ENCODE measurements at places on chromosomes 16 and 17.

GRCh38 chr16:57186872-57187854 lies 1.0 kb downstream of the RSPRY1 start:
- DNase-seq, result no peak

GRCh38 chr17:42913981-42914617 lies 13.5 kb downstream of the G6PC1 start:
- no peak for DNase-seq

DNA sequence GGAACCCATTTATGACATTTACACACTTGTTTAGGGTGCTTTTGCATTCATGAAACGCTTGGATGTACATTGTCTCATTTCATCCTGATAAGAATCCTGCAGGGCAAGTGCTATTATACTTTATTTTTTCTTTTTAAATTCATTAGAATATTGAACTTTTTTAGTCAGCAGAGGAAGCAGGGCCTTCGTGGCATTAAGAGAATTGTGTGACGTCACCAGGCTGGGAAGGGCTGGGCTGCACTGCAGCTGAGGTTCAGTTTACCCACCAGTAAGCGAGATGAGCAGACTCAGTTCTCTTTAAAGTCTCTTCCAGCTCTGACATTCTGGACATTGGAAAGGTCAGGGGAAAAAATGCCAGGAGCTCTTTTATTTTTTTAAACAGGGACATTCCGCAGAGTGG lies 159.0 kb downstream of the MRM1 start:
- DNase-seq, result no peak

GRCh38 chr17:2749784-2750181 lies 331 bp upstream of the CCDC92B start:
- DNase-seq, result peak; percentile 85

- DNase-seq, result no peak
These were observed 12.5 kb upstream of the RBBP6 start for GRCh38 chr16:24526701-24527495.

- no peak for DNase-seq
These were observed 195.5 kb downstream of the HAPSTR1 start for GRCh38 chr16:9286930-9287329.

Measured in hepatic stellate cell (primary cell).